Activated CD4-positive, CD25-positive, alpha-beta regulatory T cell (primary cell): ENCODE measurements at places on chromosomes 1 and 21.

DNA sequence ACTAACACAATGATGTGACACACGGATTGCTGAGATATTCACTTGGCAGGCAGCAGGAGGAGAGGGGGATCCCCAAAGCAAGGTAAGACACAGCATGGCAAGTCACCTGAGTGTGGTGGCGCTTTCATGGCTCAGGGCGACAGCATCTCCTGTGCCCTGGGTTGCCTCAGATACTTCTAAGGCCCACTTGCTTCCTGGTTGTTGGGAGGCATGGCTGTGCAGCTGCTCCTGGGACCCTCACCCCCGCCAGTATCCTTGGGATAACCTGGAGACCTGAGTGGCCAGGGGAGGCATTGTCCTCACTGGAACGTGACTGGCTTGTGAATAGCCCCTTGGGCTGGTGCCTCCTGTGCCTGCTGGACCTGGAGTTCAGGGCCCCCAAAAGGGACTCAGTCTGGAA lies 69.8 kb downstream of the STUM start:
- no peak for DNase-seq

DNA sequence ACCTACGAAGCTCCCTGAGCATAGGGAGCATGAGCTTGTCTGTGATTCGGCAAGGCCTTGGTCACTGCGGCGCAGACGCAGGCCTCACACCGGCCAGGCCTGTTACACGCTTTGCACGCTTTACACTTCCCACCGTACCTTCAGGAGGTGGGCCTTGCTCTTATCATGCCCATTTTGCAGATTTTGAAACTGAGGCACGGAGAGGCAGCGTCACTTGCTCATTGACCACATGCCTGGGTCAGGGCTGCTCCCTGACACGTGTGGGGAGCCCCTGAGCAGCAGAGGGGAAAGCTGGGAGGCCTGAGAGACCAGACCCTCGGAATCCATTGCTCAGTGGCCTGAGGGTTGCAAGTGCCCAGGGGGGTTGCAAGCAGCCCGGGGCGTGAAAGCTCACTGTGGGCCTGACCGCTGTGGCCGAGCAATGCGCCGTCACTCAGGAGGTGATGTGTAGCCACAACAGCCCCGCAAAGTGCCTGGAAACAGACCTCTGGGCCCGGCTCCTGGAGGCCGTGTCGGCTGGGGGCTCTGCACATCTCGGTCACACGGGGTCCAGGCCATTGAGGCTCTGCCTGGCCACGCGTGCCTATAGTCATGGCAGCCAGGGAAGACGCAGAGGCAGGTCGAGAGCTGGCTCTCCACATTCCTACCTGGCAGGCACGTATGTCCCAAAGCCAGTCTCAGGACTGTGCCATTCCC lies 6.9 kb downstream of the ARHGEF16 start:
- no peak for DNase-seq

GRCh38 chr1:85850238-85850637 lies 142.0 kb upstream of the ZNHIT6 start:
- no peak for DNase-seq

GRCh38 chr1:189977184-189977583 lies 500.5 kb downstream of the BRINP3 start:
- DNase-seq, result no peak

DNA sequence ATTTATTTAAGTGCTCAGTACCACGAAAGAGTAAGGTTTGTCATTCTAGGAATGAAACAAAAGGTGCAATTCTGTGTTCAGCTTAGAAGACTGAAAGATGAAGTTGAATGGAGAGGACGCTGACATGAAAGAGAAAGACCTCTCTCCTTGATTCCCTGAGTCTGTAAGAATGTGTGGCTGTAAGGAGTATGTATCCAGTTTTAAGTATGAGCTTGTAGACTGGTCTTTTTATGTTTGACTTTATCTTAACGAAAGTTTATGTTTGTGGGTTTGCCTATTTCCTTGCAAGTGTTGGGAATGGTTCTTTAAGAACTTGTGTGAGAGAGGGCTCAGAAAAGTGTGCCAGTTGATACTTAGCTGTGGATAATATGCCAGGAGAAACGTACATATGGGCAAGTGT lies 1.4 kb downstream of the CHD1L start:
- no peak for DNase-seq

- DNase-seq, result no peak
These were observed 96.9 kb downstream of the GRIK3 start for GRCh38 chr1:36937371-36937770.

- DNase-seq, result no peak
These were observed 455.1 kb upstream of the ZP4 start for GRCh38 chr1:238345837-238346236.

DNA sequence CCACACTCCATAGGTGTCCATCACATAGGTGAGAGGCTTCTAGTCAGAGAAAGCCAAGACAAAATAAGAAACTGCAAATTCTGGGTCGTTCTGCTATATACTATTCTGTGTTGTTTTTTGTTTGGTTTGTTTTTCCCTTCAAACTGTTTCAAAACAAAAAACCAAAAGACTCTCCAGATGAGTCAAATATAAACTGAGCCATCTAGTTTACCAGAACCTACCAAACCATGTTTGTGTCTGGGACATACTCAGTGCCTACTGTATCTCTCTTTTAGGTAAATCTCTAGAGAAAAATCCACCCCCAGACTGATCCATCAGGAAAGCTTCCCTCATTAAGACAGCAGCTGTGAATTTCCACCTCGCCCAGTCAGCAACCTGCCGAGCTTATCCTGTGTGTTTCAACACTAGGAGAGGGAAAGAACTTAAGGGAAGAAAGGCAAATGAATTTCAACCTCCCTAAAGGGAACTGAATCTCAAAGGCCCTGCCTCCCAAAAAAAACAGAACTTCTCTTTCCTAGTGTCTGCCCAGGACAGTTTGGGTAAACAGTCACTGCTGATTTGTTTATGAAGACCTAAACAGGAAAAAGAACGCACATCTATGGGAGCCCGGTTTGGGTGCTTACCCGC lies 17.2 kb downstream of the PPT1 start:
- DNase-seq, result no peak
